Head of caudate nucleus (tissue), 42 donors: ENCODE measurements at places on chromosomes 4 and X.

- DNase-seq = no peak
Observed at GRCh38 chr4:175309041-175309440, 390.9 kb downstream of the ADAM29 start.

DNA sequence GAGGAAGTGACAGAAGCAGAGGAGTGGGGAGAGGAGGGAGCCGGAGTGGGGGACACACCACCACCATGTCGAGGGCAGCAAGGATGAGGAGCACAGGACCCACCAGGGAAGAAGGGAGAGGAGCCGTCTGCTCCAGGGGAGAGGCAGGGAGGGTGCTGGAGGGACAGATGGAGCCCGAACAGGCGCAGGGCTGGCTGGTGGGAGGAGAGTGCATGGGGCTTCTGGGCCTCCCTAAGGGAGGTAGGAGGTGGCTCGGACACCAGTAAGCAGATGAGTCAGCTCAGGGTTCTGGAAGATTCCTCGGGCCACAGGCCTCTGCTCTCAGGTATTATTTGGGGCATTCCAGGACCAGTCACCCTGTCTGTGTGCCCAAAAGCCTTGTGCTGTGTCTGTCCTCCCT, 29.8 kb downstream of the ATP2B3 start:
- no peak for DNase-seq

DNA sequence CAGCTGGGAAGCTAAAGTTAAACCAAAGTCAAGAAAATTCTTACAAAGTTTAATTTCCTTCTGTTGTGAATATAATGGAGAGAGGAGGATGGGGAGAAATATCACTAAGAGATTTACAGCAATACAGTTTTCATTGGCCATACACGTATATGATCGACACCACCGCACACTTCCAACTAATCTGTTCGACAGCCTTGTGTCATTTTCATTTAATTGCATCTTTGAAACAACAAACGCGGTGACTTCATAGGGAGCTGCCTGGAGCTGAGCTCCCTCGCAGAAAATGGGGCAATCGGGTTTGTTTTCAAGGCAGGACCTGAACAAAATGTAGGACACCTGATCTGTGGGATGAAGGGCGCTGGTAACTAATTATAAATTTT, 1.3 kb downstream of the PTPN13 start:
- peak; percentile 50 for DNase-seq

DNA sequence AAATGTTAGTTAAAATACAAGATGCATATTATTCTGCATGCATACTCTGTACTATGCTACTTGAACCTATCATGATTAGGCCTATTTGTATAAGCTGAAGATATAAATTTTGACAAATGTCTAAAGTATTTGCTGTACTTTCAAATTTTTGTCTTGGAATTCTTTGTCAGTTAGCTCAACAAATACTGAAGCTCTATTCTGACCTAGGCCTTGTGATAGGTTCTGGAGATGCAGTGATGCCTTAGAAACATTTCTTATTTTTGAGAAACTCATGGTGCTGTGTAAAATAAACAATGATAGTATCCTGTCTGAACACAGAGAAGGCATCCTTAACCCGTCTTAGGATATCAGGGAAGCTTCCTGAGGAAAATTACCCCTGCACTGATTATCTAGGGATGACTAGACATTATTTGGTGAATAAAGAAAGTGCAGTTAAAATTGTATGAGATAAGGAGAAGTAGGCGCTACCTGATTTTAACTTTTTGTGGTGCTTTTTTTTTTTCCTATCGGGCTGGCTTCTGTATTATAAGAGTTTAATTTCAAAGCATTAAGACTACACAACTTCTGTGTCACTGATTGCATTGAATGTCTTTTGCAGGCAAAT, 43.4 kb downstream of the MOB1B start:
- DNase-seq = no peak

DNA sequence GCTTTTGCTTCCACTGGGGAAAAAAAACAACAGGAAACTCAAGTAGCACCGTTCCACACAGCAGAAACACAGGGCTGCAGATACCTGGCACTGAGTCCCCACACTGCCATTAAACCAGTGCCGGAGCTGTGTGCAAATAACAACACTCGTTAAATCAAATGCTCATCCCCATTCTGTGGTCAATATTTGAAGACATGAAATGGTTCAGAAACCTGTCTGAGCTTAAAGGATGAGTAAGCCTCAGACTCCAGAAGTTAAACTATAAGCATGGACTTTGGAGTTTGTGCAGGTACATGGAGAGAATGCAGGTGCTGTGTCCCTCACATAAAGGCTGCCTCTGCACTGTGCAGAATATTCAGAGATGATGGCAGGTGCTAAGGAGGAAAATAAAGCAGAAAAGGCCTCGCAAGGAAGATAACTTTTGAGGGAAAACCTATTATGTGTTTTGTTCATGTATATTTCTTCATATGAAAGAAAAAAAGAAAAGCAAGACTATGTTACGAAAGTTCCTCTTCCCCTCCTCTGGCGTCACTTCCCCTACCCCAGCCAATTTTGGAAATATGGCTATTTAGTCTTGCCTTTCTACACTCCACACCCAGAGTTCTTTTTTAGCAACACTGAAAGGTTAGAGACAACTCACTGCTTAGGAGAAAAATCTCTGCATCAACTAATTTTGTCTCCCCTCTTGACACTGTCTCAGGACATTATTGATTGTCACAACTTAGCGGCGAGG, 4.6 kb downstream of the MPP1 start:
- no peak for DNase-seq

GRCh38 chrX:123851079-123851478, 8.8 kb upstream of the XIAP start:
- no peak for DNase-seq

DNA sequence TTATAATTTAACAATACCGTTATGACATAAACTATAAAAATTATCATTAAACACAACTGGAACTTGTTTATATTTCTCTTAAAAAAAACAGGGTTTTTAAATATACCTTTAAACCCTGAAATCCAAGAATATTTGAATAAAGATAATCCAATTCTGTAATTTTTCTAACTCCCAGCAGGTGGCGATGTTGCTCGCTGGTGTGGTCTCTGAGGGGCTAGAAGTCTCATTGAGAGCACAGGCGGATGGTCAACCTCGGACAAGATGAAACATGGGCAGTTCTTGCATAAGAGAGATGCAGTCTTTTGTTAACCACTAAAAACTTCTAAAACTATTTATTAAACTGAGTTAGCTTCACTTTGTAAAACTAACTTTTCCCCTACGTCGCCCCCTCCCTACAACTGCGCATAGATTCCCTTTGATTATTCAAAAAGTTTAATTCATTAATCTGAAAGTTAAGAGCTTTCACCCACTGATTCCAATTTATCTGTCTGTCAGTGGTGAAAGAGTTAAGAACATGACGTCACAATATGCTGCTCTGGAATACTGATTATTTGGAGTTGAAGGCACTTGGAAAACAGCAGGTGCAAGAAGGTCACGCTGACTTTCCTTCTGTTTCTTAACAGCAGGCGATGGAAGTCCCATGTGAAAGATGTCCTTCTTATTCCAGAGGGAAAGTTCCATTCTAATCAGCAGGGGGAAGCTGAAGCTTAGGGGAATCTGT, 29.5 kb downstream of the DMP1 start:
- peak; percentile 74 for DNase-seq

DNA sequence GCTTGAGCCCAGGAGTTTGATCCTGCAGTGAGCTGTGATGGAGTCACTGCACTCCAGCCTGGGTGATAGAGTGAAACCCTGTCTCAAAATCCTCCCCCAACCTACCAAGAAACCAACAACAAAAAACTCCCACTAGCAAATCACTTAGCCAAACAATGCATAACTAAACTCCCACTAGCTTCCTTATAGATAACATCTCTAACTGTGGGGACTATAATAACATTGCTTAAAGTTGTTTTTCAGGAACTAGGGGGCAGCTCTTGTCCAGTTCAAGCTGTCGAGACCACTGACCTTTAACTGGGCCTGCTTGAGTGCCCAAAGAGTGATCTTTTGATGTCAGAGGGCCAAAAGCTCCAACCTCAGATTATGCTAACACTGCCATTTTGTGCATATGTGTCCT, 81.7 kb downstream of the FREM3 start:
- DNase-seq = no peak

- DNase-seq = no peak
Observed at GRCh38 chrX:67436867-67437266, 107.0 kb upstream of the AR start.

DNA sequence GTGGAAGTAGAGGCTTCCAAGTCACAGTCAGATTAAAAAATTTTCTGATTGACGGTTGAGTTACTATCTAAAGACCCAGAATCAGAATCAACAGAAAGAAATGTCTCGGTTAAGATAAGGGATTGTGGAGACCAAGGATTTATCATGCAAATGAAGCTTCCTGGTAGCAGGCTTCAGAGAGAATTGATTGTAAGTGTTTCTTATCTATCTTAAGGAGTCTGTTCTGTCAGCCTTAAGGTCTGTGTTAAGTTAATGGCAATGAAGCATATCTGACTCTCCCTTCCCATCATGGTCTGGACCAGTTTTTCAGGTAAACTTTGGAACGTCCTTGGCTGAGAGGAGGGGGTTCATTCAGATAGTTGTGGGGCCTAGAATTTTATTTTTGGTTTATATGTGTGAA, 780.2 kb downstream of the FAM133A start:
- DNase-seq = no peak

DNA sequence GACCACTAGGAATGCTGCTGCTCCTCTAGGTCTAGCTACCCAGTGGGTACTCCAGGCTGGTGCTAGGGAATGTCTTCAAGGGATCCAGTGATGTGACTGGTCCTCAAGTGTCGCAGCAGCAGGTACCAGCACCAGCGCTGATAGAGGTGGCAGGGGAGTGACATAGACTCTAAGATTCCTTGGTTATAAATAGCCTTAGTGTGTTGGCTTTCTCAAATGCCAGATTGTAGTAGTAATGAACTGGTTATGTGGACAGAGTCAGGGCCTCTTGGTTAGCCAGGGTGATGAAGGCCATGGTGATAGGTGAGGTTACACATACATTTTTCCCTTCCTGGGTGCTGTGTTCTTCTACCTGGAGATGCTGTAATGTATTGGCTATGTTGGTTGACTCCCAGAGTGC, 38.3 kb downstream of the DCLK2 start:
- no peak for DNase-seq

DNA sequence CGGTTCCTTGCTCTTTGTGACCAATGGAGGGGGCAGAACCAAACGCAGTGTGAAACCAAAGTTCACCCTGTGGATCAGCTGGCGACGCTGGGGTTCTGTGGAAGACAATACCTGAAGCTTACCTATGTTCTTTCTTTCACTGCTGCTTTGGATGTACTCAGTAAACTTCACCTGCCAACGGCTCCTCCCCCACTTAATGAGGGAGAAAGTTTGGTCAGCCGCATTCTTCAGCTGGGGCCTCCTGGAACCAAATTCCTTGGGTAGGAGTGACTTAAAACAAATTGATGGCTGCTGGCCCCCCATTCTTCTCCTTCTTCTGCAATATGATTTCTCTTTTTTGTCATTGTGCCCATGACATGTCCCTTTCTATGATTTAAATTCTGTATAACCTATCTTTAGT, 282.4 kb downstream of the ANK2 start:
- DNase-seq = no peak

DNA sequence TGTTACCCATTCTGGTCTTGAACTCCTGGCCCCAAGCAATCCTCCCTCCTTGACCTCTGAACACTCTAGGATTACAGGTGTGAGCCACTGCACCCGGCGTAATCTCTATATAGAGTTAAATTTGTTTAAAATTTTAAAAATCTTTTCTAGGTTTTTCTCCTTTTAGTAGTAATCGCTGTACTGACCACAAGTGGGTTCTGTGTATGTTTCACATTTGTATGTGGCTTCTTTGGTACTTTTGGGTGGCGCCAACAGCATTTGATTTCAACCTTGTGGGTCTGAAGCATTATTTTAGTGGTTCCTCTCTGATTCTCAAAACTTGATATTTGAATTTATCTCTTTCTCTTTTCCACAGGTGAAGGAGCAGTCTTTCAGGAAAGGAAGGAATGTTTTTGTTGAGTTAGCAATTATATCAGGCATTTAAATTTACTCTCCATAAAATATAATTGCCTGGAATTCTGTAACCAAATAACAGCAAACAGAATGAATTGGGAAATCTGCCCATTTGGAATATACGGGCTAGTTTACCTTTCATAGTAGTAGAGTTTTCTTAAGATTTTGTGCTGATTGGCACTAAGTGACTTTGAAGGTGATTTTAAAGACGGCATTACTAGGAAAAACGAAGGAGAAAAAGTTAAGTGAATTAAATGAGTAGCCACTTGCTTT, 29.5 kb downstream of the ARHGAP10 start:
- no peak for DNase-seq

- no peak for DNase-seq
Observed at GRCh38 chr4:95204267-95204844, 344.4 kb downstream of the UNC5C start.

- DNase-seq = no peak
Observed at GRCh38 chr4:24510091-24510490, 74.3 kb downstream of the DHX15 start.

- no peak for DNase-seq
Observed at GRCh38 chrX:120244395-120244734, 6.2 kb upstream of the ZBTB33 start.

- no peak for DNase-seq
Observed at GRCh38 chr4:15341733-15342300, 86.0 kb upstream of the C1QTNF7 start.

DNA sequence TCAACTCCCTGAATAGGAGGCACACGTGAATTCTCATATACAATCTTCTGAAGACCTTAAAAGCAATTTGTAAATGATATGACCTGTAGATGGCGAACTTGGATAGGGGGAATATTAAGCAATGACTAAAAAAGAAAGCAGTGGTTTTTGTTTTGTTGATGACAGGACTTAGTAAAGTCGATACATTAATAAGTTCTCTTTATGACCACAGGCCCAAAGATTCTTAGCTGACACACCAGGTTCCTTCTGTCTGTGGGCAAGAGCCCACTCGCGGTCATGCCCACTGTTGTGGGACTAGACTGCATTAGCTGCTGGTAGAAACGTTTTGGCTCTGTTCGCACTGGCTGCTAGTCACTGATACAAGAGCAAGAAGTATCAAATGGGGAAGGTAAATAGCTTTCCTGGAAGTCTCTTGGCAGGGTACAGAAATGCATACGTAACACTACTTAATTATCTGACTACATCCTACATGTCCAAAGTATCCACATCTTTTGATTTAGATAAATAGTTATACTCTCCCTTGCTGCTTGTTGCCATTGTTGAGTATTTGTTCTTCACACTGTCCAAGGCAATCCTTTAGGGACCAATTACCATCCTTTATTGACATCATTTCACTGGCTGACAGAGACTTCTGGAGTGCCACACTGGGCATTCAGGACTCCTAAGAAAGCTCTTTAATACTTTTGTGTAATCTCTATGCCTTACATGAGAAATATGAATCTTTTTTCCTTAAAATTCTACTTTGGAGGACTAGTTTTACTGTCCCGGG, 31.0 kb downstream of the ALPK1 start:
- no peak for DNase-seq

GRCh38 chr4:13340672-13341071, 143.5 kb downstream of the RAB28 start:
- no peak for DNase-seq

DNA sequence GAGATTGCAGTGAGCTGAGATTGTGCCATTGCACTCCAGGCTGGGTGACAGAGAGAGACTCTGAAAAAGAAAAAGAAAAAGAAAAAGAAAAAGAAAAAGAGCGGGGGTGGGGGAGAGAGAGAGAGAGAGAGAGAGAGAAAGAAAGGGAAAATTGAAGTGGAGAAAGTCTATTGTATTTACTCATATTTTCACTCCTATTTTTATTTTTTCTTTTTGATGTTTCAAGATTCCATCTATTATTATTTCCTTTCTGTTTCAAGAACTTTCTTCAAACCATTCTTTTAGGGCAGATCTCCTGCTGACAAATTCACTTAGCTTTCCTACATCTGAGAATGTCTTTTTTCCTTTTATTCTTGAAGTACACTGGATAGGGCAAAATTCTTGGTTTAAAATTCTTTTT, 57.5 kb upstream of the HDAC8 start:
- DNase-seq = no peak
